Left lung (tissue), 14 donors: ENCODE measurements at places on chromosomes 1 and 21.

GRCh38 chr1:78699813-78700212 is 50.2 kb downstream of the IFI44 start:
- no peak for DNase-seq

GRCh38 chr21:29195981-29196669 is 65.7 kb downstream of the MAP3K7CL start:
- DNase-seq = no peak

DNA sequence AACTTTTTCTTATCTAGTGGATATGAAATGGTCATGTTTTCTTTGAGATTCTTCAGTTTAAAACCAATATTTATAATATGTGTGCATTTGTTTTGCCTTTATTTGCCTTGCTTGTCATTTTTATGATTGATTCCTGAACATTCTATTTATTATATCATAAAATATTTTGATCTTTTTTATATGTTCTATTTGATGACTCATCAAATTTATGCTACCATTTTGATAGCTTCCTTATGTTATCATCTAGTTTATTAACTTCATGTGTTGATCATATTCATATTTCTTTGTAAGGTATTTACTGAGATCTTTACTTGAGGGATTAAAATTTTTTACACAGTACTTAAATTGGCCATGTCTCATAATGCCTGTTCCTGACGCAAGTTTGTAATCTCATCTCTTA is 1650.0 kb downstream of the AMY1C start:
- DNase-seq = no peak

DNA sequence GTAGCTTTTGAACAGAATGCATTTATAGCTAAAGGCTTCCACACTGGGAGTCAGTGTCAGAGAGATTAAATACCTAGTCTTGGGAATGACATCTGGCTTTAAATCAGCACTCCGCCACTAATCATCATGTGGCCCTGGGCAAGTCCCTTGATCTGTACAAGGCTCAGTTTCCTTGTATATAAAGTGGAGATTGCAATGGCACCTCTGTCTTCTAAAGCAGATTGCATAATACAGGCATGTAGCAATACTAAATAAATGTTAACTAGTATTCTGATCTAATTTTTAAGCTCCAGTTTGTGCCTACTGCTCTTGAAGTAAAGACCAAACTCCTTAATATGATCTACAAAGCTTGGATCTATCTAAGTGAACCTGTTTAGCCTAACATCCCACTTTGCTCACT is 249.4 kb downstream of the PLPP3 start:
- no peak for DNase-seq

GRCh38 chr1:54806931-54807611 is 5.9 kb upstream of the TTC22 start:
- DNase-seq = no peak

DNA sequence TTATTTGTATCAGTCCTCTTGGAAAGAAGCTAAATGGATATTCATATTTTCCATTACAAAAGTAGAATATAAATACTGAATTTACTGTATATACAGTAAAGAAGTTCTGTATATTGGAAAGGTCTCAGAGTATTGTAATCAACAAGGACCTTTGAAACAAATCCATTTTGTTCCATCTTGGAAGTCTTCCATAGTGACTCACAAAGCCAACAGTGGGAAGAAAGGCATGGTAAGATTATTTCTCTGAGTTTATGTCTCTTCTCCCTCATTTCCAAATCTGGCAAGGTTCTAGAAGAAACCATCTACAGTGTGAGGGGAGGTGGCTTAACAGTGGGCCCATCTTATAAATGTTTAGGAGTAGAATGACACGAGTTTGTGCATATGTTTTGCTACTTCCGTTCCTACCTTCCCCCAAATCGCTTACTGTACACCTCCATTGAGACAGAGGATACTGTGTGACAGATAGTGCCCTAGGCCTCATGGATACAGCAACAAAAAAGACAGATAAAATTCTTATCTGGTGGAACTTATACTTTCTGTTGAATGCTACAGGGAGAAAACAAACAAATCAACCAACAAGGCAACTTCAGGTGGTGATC is 22.1 kb upstream of the SSX2IP start:
- DNase-seq = no peak

- DNase-seq = no peak
These were observed 3.2 kb upstream of the ARHGAP30 start for GRCh38 chr1:161072751-161073449.

- DNase-seq = no peak
These were observed 32.8 kb upstream of the ABCD3 start for GRCh38 chr1:94385308-94385929.

DNA sequence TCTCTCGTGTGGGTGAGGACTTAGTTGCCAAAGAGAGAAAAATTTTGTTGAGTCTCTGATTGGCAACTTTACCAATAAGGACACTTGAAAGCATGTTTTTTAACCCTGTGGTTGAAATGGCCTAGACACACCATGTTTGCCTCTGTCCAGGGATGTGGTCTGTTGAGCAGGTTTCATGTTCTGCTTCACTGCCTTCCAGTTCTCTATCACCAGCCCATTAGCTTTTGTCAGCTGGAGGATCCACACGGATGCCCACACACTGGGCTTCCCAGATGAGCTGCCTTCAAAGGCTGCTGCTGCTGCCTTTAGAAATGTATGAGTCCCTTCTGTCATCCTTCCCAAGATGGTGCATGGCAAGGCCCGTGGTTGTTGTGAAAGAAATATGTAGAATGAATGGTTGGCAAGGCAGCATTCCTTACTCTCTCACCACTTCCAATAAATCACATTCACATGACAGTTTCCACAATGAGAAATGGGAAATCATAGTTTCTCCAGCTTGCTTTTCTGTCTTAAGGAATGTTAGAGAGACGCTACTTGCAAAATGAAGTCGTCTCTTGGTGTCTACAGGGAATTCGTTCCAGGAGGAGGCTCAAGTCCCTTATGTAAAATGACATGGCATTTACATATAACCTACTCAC is 108.2 kb upstream of the SLC35F3 start:
- no peak for DNase-seq

- DNase-seq = no peak
These were observed 866 bp upstream of the SORT1 start for GRCh38 chr1:109398343-109399225.

DNA sequence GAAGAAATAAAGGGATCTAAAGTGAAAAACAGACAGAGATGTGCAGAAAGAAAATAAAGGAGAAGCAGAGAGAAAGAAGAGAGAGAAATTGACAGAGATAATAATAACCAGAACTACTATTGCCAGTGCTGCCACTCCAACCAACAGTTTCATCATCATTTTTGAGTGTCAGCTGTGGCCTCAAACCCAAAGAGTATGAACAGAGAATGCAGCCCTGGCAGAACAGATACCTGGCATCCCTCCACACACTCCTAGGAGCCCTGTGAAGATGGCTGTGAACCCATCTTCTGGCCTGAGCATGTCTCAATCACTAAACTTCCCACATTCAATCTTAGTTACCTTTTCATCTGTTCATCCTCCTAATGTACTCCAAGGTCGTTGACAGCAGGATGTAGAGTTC is 385.8 kb upstream of the NFIA start:
- DNase-seq = no peak

GRCh38 chr1:169488157-169488556 is 2.4 kb upstream of the SLC19A2 start:
- no peak for DNase-seq

DNA sequence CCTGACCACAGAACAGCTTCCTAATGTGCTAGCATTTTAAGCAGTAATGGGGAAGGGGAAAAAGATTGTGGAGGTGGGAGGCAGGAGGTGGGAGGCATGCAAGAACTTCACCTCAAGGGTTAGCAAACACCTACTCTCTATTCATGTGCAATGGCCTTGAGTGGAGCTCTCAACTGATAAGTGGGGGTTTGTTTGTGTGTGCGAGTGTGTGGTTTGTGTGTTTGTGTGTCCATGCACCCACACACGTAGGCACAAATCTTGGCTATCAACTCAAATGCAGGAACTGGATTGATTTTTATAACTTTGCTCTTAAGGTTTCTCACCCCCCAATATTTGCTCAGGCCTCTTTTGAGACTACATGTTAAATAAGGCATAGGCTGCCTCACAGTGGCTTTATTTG is 78.6 kb downstream of the SYT6 start:
- no peak for DNase-seq

DNA sequence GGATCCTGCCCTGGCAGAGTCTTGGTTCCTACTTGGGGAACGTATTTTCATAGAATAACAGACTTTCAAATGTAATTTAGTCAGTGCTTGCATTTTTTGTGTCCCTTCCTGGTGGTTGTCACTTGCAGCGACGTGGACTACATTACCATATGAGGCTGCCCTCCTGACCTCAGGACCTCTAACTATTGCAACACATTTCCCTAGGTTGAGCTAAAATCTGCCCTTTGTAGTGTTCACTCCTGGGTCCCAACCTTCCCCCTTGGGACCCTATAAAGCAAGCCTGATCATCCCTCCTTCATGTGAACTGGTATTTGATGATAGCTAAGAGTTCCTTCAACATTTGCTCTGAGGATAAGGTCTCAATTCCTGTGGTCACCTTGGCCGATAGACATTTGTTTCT is 95.6 kb upstream of the CACNA1E start:
- no peak for DNase-seq

- DNase-seq = no peak
These were observed 233.9 kb downstream of the DENND1B start for GRCh38 chr1:197541411-197541810.

DNA sequence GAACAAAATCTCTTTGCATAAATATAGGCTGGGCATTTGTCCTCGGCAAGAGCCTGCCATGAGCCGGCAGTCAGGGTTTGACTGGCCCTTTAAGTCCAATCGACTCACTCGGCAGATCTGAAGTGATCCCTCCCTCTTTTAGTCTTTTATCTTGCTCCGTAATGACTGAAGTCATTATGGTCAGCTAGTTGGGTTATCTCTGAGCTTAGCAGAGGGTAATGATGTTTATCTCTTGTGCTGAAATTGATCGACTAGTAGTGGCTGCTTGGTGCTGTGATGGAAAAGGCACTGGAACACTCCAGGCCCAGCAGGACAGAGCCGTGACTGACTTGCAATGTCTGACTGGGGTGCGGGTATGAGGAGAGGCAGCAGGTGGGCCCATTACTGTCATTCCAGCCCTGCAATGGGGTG is 468 bp upstream of the ABCA4 start:
- no peak for DNase-seq

DNA sequence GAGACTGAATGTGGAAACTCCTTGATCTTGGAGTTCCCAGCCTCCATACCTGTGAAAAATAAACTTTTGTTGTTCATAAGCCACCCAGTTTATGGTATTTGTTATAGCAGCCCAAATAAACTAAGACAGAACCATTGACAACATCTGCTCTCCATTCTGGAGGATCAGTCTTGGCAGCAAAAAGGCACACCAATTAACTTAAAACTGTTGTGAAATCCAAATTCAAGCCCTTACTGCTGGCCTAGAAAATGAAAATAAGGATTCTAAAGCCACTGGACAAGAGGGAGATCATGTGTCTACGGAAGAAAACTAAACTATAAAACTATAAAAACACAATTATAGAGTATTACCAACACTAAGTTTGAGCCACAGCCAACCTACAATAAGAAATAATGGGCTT is 172.1 kb upstream of the RNPC3 start:
- DNase-seq = no peak

GRCh38 chr1:80533775-80534334 is 1266.9 kb upstream of the ADGRL2 start:
- no peak for DNase-seq

- no peak for DNase-seq
These were observed 3.1 kb downstream of the PADI1 start for GRCh38 chr1:17207966-17208418.

- no peak for DNase-seq
These were observed 39.2 kb upstream of the THEM4 start for GRCh38 chr1:151948506-151948905.

DNA sequence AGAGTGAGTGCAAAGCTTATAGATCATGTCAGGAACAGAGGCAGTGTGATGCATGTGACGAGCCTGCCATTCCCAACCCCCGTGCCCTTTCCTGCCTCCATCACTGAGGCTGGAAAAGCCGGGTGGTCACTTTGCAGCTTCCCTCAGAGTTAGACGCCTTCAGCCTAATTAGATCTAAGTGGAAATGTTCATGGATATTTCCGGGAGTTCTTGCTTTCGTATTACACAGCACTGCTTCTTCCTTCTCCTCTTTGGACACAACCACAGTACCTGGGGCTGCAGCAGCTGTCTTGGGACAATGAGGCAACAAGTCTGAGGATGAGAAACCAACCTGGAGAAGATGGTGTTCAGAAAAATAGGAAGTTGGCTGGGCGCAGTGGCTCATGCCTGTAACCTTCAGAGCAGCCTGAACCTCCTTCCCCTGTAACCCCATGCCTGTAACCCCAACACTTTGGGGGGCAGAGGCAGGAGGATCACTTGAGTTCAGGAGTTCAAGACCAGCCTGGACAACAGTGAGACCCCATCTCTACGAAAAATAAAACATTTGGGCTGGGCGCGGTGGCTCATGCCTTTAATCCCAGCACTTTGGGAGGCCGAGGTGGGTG is 24.5 kb downstream of the SERINC2 start:
- no peak for DNase-seq

GRCh38 chr1:62746086-62746808 is 37.7 kb upstream of the ATG4C start:
- DNase-seq = peak; percentile 30

DNA sequence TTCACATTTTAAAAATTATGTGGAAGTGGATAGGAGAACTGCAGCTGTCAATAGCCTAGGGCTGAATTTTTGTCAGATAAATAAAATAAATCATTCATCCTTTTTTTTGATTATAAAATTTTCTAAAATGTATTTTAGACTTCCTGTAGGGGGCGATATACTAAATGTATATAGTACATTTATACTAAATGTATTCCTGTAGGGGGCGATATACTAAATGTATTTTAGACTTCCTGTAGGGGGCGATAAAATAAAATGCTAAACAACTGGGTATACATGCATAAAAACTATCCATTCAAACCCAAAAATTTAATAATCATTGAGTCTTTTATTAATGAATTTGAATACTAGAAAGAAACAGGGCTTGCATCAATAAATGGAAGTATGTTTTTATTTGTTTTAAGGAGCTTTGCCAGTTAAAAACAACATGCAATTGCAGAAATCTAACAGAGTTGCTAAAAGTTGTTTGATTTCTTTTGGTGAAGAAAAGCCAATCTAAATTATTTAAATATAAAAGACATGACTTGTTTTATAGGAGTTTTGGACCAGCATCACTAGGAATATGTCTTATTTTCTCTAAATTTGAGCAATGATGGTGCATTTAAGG is 31.4 kb downstream of the CLCA1 start:
- DNase-seq = no peak
